ENCODE measurements at places on chromosomes 2 and 18.

DNA sequence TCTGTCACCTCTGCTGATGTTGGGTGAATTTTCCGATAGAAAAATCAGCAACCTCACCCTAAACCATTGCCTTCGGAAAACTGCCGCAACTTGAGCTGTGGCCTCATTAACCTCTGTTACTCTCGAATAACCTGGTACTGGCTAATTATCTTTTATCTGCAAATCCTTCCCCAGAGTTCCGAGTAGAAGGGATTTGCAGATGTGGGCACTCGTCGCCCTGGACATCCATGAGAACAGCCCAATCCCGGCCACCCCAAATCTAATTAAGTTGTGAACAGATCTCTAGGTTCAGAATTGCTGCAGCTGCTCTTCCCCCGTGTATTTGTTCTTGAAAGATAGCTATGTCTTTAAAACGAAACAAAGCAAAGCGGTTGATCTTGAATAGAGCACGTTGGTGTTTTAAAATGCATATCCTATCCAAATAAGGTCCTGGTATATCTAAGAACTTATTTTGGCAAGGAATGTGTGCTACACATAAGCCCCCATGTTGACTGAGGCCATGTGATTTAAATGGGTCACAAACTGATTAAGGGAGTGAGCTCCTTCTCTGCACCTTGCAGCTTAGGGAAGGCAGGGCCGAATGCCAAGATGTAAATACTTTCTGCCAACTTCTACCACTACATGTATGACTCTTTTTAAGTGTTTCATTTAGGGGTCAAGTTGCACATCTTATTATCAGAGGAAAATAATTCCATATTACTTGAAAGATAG lies 88.2 kb downstream of the MTCL1 start:
- no peak for DNase-seq

- no peak for DNase-seq
These were observed 1.1 kb downstream of the DIPK1C start for GRCh38 chr18:74456017-74456348.

DNA sequence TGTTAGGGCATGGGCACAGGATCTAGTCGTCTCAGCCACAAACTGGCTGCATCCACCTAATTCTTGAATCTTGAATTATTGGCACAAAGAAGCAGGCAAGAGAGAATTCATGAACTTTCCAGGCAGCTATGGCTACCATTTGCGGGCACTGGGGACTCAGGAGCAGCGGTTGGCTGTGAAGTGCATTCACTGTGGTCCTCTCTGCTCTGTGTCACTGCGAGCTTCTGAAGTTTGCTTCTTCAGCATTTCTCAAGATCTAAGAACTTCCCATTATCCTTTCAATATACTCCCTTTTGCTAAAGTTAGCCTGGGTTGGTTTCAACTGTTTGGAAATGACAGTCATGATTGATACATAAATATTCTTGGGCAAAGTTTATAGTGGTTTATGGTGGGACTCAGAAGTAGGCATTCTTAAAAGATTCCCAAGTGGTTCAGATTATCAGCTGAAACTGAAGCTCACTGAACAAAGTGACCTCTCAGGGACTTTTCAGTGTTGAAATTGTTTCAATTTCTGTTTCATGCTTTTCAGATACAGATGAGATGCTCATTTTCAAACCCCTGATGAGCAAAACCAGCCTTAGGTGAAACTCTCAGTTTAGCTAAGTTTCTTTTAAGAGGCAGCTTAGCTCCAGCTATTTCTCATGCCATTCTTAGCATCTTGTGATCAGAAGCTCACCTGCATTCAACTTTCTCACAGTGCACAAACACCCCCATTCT lies 1258.3 kb upstream of the GYPC start:
- DNase-seq: no peak

GRCh38 chr2:238513346-238513745 lies 86.6 kb downstream of the ASB1 start:
- DNase-seq: peak; percentile 56

DNA sequence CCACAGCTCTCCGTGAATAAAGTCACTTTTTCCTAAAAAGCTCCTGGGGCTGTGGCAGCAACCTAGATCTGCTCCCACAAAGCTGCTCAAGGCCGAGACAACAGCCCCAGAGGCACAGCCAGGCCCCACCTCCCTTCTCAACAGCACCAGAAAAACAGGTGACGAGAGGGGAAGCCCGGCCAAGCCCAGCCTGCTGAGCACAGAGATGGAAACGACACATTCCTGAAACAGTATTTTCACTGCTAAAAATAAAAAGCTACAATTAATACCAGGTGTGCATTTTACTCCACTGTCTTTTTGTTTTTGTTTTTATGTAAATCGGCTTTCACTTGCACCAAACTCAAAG lies 199.3 kb downstream of the HDAC4 start:
- DNase-seq: no peak

DNA sequence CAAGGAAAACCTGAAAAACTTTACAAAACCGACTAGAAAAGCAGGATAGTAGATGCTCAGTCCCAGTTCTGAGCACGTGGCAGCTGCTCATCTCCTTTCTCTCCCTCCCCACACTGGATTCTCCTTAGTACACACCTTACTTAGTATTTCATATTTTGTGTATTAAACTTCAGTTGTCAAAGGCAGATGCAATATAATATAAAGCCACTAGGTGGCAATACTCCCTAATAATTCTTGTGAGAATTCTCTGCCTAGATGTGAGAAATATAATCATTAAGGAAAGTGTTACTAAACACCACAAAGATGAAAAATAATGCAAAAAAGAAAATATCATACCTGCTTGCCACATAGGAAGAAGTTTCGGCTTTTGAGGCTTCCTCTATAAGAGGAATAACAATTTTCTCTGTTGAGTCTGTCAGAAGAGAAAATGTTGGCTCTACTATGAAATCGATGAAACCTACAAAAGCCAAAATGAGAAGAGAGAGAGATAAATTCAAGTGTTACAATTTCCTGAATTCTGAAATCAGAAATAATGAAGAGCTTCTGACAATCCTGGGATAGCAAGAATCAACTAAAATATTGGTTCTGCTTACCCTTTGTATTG lies 200.6 kb downstream of the PPP1R1C start:
- no peak for DNase-seq

GRCh38 chr18:55819448-55819847 lies 231.5 kb upstream of the TCF4 start:
- DNase-seq: no peak

- DNase-seq: no peak
These were observed 32.7 kb downstream of the SPIRE1 start for GRCh38 chr18:12625241-12625640.

- DNase-seq: peak; percentile 45
These were observed 980 bp upstream of the PDE6D start for GRCh38 chr2:231781798-231782726.

DNA sequence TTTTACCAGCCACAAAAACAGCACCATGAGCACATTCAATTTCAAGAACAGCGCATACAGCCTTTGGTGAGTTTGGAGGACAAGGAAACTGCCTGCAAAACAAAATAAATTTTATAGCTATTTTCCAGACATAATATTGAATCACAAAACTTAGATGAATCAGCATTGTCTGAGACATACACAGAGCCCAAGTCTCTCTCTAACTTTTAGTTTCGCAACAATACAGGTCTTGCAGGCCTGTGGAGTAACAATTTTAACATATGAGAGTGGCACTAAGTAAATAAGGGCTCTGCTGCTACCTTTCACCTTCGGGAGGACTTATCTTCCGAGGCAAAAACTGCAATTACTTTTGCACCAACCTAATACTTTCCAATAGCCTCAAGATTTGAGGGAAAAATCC lies 56.1 kb upstream of the PEX13 start:
- DNase-seq: no peak

DNA sequence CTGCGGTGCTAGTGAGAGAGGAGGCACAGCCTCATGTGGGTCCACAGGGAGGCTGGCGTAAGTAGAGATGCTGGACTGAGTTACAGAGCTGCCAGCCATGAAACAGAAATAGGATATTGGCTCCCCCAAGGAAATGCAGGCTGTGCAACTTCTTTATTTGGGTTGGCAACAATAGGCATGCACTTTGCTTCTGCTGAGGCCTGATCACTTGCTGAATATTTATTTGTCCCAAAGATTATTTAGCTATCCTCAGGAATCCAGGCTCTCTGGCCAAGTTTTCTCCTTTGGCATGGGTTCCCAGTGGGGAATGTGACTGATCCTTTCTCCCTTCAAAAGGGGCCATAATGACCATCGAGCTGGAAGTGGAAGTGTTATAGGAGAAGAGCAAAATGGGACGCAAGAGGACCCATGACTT lies 60.0 kb downstream of the MAPK4 start:
- no peak for DNase-seq

DNA sequence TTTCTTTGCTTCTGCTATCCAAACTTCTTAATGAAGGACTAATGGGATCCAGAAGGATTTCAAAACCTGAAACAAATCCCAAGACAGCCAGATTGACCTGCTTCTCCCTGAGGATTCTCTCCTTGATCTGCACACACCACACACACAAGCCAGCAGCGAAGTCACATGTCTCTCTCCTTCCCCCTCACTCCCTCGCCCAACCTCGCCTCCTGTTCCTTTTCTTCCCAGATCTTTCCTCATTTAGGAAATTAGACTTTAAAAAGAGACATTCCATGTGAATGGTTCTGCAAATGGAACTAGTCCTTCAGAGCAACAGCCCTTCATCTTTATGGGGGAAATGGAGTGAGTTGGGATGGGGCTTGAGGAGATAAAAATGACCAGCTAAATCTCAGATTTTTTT lies 639.1 kb upstream of the SETBP1 start:
- DNase-seq: no peak

DNA sequence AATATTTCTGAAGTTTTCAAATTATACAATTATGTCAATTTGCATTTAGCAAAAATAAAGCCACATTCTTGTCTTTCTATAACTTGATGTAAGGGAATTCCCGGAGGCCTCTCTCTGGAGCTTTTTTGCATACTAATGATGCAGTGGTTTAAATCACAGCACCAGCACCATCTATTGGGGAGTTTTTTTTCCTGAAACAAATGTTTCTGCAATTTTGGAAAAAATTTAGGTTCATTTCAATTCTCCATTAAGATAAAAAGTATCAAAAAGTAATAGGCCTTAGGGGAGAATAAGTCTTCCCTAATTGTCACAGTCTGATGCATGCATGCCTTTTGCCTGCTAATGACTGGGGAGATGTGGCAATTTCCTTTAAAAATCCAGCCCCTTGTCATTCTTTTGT lies 13.5 kb downstream of the CBLN2 start:
- DNase-seq: no peak

- no peak for DNase-seq
These were observed 72.3 kb upstream of the RAB12 start for GRCh38 chr18:8536922-8537321.

- DNase-seq: no peak
These were observed 125.2 kb upstream of the LYPD6 start for GRCh38 chr2:149205143-149205542.

DNA sequence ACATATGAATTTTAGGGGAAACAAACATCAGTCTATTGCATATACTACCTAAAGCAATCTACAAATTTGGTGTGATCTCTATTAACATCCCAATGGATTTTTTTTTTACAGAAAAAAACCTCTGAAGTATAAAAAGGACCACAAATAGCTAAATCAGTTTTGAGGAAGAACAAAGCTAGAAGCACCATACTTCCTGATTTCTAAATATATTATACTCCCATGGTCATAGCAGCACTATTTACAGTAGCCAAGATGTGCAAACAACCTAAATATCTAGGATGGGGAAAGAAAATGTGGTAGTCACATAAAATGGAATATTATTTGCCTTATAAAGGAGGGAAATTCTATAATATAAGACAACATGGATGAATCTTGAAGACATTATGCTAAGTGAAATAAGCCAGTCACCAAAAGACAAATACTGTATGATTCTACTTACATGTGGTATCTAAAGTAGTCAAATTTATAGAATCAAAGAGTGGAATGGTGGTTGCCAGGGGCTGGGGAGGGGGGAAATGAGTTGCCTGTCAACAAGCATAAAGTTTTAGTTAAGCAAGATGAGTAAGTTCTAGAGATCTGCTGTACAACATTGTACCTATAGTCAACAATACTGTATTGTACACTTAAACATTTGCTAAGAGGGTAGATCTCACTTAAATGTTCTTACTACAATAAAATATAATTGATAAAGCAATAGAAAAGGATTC lies 17.6 kb upstream of the CASP8 start:
- DNase-seq: no peak

GRCh38 chr2:20173064-20173463 lies 51.9 kb downstream of the SDC1 start:
- DNase-seq: no peak

DNA sequence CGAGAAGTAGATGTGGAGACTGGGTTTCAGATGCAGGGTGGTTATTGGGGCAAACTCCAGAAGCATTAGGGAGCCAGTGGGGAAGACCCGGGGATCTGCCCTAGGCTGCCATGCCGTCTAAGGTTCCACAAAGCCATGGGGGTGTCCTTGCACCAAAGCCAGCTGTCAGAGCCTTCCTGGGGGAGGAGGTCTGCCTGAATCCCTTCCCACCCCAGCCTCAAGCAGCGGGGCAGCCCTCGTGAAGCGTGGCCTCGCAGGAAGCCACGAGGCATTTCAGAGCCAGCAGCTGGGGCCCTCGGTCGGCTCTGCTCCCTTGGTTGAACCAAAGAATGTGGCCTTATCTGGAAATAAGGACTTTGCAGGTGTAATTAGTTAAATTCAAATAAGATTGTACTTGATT lies 51.2 kb upstream of the UBE2F start:
- DNase-seq: no peak

DNA sequence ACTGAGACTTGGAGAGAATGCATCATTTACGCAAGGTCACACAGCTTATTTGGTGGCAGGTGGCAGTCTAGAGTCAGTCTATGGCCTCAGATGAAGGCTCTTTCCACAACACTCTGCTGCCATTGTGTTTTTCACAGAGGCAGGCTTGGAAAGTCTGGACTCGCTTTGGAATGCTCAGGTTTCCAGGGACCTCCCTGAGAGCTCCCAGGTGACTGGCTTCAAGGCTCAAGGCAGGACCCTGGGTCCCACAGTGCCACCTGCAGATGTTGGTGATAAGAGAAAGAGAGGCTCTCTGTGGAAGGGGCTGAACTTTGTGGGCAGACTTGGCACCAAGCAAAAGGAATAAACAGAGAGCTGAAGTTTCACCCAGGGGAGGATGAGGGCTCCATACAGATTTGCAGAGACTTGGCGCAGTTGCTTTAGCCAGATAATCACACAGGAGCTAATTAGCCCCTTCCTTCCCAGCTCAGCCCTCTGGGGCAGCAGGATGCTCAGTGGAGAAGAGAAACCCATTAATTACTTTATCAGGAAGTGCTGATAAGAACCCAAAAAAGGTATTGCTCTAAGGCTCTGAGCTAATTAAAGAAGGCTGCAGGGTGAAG lies 103.5 kb downstream of the LBH start:
- peak; percentile 26 for DNase-seq
